Omental fat pad (tissue), 4 donors: ENCODE measurements at places on chromosomes 16 and 17.
A peak's percentile ranks its signal among the peaks of the same experiment; 100 is the strongest.

- no peak for DNase-seq
Observed at GRCh38 chr17:79832218-79833109, 6.8 kb downstream of the CBX4 start.

DNA sequence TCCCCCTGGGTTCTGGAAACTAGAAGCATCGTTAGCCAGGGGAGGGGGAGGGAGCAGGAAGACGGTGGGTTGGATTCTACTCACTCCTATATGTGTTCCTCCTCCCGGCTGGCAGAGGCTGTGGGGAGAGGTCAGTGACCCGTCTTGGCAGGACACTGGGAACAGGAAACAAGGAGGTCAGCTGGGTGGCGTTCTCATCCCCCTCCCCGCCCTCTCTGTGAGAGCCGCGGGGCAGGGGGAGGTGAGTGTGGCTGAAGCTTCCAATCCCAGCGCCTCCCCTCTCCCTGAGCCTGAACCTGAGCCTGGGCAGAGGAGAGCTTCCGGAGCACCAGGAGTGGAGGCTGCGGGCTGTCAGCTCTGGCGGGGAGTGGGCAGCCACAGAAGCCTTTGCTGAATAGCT is 12.5 kb downstream of the GPRC5C start:
- no peak for DNase-seq

DNA sequence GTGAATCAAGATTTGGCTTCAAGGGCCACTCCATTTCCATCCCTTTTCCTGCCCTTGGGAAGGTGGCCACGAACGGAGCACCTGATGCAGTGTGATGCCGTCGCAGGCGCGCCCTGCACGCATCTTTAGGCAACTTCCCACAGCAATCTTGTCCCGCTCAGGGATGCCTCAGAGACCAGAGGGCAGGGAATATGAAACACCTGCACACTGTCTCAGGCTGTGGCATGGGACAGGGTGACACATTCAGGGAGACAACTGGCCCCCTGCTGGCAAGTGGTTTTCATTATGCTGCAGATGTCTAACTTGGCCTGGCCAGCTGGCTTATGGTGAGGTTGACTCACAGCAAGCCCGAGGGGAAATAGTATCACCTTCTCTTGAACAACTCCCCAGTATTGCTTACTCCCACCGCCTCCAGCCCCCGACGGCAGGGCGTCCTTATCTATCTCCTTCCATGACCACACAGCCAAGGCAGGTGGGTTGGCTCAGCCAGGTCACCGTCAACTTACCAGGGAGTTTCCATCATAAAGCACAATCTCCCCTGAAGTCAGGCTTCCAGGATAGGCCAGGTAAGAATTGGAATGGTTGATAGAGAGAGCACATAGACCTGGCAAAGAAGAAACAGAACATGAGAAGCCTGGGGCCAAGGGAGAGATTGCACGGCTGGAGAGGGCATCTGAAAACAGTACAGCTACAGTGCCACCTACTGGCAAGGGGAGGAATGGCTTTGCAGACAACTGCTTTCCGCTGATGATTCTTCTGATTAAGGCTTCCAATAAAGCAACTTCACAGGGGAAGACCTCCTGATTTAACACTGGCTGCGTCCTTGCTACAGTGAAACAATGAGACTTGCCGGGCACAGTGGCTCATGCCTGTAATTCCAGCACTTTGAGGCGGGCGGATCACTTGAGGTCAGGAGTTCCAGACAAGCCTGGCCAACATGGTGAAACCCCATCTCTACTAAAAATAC is 21.1 kb downstream of the WIPI1 start:
- DNase-seq: peak; percentile 74

DNA sequence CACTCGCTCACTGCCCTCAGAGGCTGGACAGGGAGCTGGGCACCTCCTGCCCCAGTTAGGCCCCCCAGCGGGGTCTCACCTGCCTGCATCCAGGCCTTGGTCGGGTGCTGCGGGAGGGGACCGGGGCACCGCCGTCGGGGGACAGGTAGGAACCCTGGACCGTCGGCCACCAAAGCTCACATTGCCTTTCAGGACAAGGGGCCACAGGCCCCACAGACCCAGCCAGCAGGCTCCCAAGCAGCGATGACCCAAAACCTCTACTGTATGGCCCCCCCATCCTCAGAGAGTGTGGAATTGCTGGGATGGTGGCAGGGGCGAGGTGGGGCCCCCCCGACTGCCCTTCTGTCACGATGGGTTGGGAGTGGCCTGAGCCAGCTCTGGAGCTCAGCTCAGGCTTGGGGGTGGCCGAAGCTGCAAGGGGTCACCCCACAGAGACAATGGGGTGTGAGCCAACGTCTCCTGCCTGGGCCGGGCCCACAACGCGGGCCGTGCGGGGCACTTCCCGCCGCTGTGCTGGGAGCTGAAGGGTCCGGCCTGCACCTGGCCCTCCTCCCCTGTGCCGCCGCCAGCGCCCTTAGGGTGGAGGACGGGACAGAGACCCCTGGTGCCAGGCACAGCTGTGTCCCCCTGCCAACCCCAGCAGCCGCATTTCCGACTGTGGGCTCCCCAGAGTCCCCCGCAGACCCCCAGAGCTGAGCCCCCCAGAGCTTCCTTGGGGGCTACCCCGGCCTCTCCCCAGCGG is 498 bp downstream of the IGFALS start:
- DNase-seq: no peak

DNA sequence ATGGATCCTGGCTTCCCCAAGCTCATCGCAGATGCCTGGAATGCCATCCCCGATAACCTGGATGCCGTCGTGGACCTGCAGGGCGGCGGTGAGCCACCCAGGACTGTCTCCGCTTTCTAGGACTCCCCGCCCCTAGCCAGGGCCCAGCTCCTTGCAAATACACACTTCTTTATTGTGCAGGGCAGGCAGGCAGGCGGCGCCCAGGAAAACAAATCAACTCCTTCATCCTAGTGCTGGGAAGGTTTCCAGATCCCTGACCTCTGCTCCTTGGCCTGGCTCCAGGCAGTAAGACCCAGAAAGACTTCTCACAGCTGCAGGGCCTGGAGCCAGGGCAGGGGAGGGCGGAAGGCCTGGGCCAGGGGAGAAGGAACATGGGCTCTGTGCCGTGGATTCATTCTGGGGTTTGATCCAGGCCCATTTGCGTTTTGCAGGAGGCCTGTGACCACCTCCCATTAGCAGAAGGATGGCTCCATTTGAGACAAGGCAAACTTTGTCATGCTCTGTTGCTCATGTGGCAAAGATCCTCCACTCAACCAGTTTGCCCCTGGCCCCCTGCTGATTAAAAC is 6.0 kb upstream of the LPCAT2 start:
- no peak for DNase-seq

- DNase-seq: no peak
Observed at GRCh38 chr17:81228834-81229665, 6.3 kb upstream of the CEP131 start.

GRCh38 chr17:32208436-32208835 is 57.2 kb upstream of the RHBDL3 start:
- no peak for DNase-seq

- DNase-seq: no peak
Observed at GRCh38 chr17:30379903-30380381, 1.2 kb downstream of the CPD start.

DNA sequence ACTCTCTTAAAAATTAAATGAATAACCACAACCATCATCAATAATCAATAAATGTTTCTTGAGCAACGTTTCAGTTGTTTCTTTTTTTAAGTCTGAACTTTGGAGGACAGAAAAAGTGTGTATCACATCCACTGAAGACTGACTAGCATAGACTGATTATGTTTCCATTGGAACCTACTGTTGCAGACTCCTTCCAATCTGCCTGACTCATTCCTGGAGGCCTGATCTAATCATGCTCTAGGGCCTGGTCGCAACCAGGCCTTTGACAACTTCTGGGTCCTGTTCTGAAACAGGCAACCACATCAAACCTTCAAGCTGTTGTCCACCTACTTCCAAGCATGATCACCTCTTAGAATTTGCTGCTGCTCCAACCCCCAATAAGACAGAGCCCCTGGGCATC is 109.2 kb upstream of the NUDT7 start:
- no peak for DNase-seq

DNA sequence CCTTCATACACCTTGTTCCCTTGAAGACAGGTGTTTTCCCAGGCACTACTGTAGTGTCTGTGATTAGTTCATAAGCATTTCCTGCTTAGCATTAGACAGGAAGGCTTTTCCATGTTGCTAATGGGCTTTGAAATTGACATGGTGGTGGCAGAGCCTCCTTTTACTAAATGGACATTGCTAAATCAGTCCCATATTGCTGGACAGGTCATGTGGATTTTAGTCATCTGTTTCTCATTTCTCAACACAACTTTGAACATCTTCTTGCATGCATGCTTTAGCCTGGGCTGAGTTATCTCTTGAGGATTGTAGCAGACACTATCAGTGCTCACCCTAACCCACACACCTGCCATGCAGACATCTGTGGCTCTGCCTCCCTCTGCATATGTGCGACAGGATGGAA is 13.7 kb upstream of the BCO1 start:
- no peak for DNase-seq

DNA sequence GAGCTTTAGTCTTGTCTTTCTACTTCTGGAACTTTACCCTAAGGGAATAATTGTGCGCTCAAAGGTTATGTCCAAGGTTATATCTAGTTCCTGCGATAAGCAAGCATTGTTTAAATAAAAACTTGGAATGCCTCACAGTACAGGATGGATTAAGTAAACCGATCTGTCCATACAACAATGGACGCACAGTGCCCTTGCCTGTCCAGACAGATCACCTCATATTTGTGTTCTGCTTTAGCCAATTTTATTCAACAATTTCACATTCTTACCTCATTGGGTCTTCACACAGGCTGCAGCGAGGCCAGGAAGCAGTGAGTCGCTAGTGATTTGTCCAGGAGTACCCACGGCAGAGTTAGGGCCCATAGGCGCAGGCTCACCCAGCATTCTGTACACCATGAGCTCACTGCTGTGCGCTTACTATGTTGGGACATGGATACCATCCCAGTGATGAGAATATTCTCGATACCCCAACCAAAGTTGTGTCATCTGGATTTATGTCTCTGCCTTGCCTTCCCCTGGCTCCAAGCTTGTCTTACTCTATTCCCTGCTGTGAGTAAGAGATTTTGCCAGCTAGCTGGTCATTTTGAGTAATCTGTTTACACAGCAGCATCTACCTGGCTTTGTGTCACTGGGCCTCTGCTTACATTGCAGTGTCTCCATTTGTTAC is 39.8 kb downstream of the USP43 start:
- no peak for DNase-seq

- no peak for DNase-seq
Observed at GRCh38 chr17:81419886-81420768, 24.9 kb downstream of the BAHCC1 start.

- no peak for DNase-seq
Observed at GRCh38 chr16:10846213-10846998, 27.8 kb upstream of the TVP23A start.

GRCh38 chr17:58755269-58755576 is 431 bp upstream of the PPM1E start:
- no peak for DNase-seq

- DNase-seq: no peak
Observed at GRCh38 chr17:63786971-63787711, 13.2 kb downstream of the DDX42 start.

DNA sequence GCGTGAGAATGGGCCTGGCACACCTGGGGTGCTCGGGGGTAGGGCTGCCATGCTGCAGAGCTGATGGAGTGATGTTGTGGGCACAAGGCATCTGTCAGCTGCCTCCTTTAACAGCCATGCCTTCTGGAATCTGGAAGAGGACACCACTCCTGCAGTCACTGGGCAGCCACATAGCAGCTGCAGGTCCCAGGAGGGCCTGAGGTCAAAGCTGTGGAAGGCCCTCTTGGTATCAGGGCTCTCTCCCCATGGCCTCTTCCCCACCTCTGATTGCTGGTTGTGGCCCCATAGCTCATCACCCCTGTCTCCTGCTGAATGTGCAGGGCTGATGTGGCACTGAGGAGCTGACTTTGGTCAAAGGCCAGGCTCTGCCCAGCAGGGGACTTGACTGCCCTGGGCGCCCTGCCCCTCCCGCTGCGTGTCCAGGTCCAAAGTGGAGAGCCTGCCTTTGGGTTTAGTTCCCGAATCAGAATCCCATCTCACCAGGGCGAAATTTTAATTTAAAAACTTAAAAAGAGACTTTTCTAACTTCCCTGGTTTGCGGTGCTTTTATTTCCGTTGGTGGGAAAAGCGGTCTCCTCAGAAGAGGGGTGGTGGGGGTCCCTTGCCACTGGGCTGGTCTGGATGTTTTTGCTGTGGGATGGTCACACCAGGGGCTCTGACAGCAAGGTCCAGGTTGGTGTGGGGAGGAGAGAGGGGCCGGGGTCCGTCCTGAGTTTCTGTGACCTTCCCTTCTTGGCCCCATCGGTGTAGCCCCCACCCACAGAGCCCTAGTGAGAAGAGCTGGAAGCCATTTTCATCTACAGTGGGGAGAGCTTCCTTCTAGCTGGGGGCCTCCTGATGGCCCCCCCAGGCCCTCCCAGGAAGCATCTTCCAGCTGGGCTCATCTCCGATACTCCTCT is 5.9 kb downstream of the UBALD2 start:
- no peak for DNase-seq

- no peak for DNase-seq
Observed at GRCh38 chr17:74725111-74725510, 11.9 kb upstream of the RAB37 start.

DNA sequence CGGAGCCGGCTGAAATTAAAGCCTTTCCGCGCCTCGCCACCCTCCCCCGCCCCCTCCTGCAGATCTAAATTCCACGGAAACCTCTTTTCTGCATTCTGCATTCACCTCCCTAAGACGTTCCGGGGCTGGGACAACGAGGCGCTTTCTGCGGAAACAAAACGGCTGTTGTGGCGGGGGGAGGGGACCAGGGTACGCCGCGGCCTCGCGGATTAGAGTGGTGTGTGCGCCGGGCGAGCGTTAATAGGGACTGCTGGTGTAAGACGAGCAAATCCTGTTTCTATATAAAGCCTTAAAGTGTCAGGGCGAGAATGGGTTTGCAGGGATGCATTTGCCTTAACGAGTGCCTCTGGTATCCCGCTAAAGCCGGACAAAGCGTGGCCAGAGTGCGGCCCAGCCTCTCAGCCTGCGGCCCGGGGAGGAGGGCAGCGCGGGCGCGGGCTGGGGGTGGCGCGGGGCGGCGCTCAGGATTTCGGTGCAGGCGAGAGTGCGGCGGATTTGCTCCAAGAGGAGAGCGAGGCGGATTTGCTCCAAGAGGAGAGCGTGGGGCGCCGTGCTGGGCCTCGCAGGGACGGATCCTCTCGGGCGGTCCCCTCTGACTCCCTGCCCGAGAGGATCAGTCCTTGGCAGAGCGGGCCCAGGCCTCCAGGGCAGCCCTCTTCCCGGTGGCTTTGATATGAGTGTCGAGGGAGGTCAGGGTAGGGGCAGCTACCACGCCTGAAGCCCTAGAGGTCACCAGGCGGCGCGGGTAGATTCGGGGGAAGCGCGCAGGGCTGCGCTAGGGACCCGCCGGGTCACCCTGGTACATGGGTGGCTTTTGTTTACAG is 5.1 kb downstream of the BAHCC1 start:
- DNase-seq: no peak

GRCh38 chr16:4522051-4522581 is 16.5 kb downstream of the CDIP1 start:
- no peak for DNase-seq

- DNase-seq: no peak
Observed at GRCh38 chr17:55446581-55447205, 25.1 kb upstream of the MMD start.

- no peak for DNase-seq
Observed at GRCh38 chr17:43982171-43982570, 22.3 kb upstream of the NAGS start.
